ENCODE measurements at places on chromosomes 7 and 10.

DNA sequence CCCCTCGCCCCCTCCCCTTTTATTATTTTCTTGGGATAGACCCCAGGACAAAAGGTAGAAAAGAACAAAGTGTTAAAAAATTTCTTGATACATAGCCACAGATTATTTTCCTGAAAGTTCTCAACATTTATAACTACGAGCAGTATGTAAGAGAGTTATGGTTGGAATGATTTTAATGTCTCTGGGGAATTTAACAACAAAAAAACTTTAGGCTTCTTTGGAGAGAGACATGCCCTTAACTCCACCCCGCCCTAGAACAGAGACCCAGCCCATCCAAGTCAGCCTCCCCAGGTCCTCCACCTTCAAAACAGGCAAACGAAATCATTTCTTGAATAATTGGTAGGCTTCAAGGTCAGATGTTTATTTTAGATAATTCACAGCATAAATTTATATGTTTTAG lies 97.1 kb downstream of the TCF7L2 start:
- no peak for DNase-seq

- DNase-seq: no peak
These were observed 96.8 kb upstream of the PCBD1 start for GRCh38 chr10:70984986-70985722.

GRCh38 chr10:103921248-103921647 lies 3.3 kb upstream of the STN1 start:
- DNase-seq: no peak

GRCh38 chr7:142176901-142177300 lies 65.4 kb downstream of the MGAM2 start:
- no peak for DNase-seq

Data from CD4-positive, alpha-beta T cell treated with Interleukin-6 at 100 ng/mL for 8 hours (primary cell).